Fibroblast of the aortic adventitia (primary cell): ENCODE measurements at places on chromosomes 5 and 9. TPM values are rescaled to one million over a fixed set of nuclear protein-coding genes. Genes with fewer than 3 reads are reported as not detected.
A peak's percentile ranks its signal among the peaks of the same experiment; 100 is the strongest.

DNA sequence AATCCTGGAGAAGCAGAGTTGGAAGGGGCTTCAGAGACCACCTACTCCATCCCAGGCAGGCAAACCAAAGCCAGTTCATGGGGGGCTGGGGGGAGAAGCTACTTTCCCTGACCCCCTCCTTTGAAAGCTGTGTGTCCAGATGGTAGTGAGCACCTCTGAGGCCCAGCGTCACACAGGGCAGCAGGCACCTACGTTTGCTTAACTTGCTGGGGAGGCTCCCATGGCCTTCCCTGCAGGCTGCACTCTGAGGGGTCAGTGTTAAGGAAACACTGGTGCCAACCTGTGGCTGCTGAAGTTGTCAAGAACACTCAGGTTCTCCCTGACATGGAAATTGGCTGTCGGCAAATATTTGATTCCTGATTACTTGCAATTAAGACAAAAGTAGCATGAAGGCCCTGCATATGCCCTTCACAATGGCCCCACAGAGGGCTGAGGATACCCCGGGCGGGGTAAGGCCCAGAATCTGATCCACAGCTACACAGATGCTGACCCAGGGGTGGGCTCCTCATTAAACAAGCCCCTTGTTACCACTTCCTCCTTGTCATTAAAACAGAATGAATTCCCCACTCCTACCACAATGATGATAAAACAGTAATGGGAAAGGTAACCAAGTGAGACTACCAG lies 208.5 kb downstream of the FSTL4 start:
- DNase-seq, result no peak

DNA sequence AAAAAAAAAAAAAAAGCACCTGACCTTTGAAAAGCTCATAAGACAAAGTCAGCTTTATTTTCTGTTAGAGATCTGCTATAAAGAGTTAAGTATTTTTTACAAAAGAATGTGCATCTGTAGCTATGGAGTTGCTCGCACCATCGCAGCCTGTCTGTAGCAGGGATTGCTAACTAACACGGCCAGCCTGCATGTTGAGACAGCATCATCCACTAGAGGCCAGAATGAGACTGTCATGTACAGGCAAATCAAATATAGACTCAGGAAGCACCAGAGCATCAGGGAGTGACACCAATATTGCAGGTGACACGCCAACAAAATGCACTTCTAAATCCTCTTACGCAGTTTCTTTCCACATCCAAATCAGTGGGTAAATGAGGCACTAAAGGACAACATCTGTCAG lies 136.3 kb upstream of the RASEF start:
- peak; percentile 65 for DNase-seq

DNA sequence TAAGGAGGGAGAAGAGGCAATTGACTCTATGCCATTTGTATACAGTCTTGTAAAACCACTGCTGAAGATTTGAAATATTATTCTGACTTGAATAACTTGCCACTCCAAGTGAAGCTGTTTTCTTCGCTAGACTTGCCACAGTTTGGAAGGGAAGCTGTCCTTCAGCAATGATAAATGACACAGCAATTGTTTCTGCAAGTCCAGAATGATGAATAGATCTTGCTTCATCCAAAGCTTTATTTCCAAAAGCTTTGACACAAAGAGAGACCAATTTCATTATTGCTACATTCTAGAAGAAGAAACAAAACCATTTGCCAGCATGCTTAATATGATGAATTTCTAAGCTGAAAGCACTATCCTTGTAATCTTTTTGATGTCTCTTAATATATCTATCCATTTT lies 73.7 kb downstream of the ZNF366 start:
- DNase-seq, result peak; percentile 83

DNA sequence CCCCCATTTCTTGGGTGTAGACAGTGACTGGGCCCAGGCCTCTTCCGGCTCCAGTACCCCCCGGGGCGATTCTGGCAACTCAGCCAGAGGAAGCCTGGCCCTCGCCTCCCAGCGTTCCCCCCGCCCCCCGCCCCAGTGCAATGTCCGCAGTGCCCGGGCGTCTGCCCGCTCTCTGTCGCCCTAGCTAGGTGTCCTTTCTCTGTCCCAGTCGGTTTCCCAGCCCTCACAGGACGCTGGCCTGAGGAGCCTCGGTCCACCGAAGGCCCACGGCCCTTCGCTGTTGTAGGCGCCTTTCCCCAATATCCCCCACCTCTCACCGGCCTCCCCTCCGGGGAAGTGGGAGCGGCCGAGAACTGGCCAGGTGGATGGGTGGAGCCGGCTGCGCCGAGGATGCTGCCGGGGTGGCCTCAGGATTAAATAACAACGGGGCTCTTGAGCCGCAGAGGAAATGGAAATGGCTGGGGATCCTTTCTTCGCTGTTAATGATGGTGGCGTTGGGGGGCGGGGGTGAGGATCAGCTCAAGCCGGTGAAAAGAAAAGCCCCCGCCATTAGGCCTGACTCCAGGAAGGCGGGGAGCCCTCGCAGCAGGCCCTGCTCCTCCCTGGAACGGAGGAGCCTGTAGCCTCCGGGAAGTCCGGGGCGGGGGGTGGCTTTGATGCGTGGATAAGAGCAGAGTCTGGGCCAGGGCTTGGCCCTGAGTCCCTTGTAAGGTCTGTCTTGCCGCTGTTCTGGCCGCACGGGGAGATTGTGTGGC lies 1.1 kb upstream of the SPRY4 start:
- DNase-seq, result peak; percentile 61

The SLC36A3 gene
- not detected in 2 replicates for total RNA-seq

The SPATA31A6 gene
- under 0.01 TPM in 1 of 2 replicates, not detected in the other for total RNA-seq

The C9 gene
- not detected in 2 replicates for total RNA-seq

- DNase-seq, result no peak
Measured at GRCh38 chr5:122508623-122509022, 196.6 kb downstream of the SNCAIP start.
